ENCODE measurements at places on chromosomes 2 and 18. TPM values are rescaled to one million over a fixed set of nuclear protein-coding genes. Genes with fewer than 3 reads are reported as not detected.

Gene HOXD12
- not detected for total RNA-seq

Gene CLEC4F
- total RNA-seq = not detected

Gene LYG2
- not detected for total RNA-seq

Gene SLC5A7
- not detected for total RNA-seq

Gene CHAC2
- 5.0 TPM for total RNA-seq

Gene EFHD1
- 15.0 TPM for total RNA-seq

Gene STON1
- 1.7 TPM for total RNA-seq

Gene PJVK
- 14.6 TPM for total RNA-seq

Gene IL36A
- total RNA-seq = not detected

Gene IFIH1
- total RNA-seq = 4.7 TPM

Gene CGREF1
- total RNA-seq = 0.37 TPM

DNA sequence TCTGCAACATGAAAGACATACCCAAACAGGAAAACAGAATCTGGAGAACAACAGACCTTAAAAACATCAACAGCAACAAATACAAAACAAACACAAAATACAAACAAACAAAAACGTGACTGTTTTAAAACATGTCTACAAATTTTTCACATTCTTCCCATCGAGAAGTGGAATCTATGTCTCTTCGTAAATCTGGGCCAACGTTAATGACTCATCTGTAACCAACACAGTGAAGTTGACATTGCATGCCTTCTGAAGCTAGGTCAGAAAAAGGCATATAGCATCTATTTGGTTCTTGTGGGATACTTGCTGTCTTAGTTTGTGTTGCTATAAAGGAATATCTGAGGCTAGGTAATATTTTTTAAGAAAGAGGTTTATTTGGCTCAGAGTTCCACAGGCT, 269.0 kb upstream of the FBXO11 start:
- DNase-seq = no peak

DNA sequence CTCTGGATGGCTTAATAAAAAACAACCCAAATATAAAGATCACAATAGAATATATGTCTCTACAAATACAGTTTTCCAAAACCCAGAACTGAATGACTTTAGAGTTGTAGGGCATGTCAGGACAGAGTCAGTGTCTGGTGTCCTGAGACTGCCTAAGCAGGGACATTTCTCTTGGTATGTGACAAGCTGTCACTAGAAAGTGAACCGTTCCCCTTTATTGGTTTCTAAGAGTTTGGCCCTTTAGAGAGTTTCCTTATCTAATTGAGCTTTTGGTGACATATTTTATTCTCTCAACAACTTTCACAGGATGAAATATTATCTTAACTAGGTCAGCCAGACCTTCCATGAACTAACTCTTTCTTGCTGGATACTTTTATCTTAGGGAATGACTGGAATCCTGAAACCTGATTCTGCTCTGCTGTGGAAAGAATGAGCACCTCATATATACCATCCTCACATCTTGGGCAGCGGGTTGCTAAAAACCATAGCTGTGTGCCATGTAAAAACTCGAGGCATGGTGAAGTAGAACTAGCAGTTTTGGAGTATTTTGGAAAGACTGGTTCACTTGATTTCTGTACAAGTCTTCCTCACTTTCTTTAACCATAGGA, 54.8 kb downstream of the CAVIN2 start:
- no peak for DNase-seq

DNA sequence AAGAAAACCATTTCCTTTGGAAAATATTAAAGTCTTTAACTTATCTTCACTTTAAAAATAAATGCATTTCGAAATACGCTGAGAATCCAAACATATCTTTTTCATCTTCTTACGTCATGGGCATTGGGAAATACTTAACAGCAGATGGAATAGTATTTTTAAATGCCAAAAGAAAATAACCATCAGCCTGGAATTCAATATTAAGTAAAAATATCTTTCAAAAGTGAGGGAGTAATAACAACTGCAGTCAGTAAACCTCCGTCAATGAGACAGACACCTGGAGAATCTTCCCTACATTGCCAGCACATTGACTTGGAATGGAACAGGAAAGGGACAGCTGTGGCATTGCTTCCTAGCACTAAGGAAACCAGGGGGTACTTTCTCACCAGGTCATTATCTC, 290.4 kb upstream of the TNP1 start:
- DNase-seq = no peak

DNA sequence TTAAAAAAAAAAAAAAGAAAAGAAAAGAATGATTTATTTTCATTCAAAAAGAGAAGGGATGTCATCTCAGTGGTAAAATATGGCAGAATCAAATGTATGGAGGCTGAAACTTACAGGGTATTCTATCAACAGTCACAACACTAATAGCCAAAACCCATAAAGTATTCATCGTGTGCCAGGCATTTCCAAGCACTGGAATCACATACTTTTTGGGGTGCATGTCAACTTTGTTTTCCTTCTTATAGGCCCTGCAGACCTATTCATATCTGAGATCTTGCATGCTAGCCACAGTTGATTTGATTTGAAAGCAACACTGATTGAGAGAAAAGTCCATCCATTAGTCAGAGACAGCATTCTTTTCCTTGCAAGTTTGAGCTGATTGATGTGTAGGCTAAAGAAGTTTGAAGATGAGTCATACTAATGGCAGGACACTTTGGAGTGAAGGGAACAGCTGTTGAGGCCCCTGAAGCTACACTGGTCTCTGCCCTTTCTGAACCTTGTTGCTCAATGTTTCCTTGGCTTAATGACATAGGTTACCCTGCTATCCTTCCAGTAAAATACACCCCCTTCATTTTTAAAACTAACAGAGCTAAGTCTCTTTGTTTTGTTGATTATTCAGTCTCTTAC, 22.0 kb downstream of the KATNAL2 start:
- DNase-seq = no peak

- DNase-seq = no peak
These were observed 27.4 kb downstream of the RMP24 start for GRCh38 chr18:35999925-36000324.

DNA sequence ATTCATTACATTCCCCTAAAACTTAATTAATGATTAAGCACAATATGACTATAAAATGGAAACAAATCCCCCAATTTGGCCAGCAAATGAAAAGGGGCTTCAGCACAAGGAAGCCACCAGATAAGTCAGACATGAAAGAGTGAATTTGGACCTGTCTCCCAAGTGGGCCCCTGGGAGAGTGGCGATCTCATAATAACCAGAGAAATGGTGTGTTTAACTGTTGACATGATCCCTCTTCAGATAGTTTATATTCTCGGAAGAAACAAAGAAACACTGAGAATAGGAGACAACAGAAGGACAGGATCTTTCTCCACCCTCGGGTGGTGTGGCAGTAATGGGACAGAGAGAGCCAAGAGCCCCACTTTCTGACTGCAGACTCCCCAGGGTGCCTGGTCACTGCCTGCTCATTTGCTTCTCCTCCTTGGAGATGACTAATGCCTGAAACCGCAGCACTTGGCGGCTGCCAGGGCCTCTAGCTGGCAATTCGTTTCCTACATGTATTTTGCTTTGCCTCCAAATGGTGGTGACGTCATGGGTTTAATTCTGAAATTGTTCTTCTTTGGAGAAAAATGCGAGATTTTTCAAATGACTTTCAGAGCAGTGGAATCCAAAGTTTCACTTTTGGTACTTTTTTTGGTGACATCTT, 46.4 kb upstream of the SPP2 start:
- peak; percentile 85 for DNase-seq

DNA sequence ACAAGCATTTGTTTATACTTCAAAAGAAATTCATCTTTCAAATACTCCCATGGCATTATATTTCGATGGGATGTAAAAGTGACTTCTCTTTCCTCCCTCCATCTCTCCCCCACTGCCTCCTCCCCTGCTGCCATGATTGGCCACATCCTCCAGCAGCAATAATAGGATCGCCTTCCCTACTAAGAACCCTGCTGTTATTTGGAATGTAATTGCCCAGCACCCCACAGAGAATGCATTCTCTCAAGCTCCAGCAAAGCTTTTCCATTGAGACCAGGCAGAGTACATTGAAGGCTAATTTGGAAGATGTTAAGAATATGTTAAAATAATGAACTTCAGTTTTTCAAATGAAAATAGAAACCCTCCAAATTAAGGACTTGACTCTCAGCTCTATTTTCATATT, 375.4 kb upstream of the ACVR2A start:
- no peak for DNase-seq

DNA sequence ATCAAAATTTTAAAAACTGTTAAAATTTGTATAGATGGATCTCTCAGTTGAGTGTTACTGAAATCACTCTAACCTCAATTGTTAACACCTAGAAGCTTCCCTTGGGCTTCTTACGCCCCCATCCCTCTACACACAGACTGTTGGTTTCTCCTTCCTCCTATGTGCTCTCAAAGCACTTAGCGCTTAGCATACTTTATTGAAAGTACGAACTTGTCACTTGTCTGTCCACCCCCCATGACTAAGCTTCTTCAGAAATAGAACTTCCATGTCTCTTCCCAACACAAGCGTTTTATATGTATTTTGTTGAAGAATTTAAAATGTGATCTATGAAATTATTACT, 441 bp downstream of the MPHOSPH10 start:
- DNase-seq = no peak

- DNase-seq = no peak
These were observed 866.8 kb downstream of the DSC3 start for GRCh38 chr18:30175621-30176225.

GRCh38 chr2:42890791-42891355, 98.5 kb upstream of the HAAO start:
- no peak for DNase-seq

DNA sequence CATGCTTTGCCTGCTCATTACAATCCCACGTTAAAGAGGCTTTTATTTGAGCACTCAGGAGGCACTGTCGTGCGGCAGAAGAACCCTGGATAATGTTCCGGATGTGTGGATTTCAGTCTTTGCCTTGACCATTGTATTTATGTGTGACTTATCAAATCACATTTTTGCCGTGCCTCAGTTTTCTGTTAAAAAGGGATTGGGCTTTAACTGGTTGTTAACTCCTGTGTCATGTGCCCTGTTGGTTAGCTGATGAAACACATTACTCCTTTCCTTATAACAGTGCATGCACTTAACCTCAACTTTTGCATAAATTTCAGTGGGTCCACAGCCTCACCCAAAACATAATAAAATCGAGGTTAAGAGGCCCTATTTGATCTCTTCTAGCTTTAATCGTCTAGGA, 52.7 kb downstream of the NAB1 start:
- no peak for DNase-seq

- peak; percentile 44 for DNase-seq
These were observed 157.9 kb upstream of the TTC39C start for GRCh38 chr18:23856466-23857163.

DNA sequence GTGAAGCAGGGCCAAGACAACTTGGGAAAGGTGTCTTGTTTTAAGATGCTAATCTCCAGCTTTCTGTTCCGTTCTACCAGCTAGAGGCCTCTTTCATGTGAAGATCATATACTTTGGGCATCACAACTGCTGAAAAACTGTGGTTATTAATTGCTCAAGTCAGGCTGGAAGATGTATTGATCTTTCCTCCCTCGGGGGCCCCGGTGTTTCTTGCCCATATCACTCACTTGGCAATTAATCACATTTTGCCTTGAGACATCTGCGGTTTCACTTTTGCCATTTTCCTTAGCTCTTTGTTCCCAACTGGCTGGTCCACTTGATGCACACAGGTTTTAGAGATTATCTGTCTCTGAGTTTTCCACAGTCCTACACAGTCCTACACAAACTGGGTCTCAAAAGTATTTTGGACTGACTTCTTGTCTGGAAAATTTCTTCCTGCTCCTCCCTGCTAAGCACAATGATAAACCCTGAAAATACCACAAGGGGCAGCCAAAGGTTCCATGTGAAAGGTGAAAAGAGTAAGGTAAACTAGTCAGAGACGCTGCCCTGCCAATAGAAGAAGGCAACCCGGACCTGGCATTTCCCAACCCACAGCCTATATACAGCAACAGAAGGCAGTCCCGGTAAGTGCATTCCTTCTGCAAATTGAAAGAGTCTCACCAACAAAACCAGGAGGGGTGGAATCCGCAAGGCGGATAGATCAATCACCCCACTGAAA, 181.0 kb downstream of the AFF3 start:
- no peak for DNase-seq

DNA sequence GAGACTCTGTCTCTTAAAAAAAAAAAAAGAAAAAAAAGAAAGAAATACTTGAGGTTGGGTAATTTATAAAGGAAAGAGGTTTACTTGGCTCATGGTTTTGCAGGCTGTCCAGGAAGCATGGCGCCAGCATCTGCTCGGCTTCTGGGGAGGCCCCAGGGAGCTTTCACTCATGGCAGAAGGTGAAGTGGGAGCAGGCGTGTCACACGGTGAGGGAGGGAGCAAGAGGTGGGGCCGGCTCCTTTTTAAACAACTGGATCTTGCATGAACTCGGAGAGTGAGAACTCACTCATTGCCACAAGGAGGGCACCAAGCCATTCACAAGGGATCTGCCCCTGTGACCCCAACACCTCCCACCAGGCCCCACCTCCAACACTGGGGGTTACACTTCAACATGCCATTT, 30.6 kb downstream of the CYP26B1 start:
- no peak for DNase-seq

GRCh38 chr18:1968801-1969498, 602.4 kb downstream of the METTL4 start:
- no peak for DNase-seq

- no peak for DNase-seq
These were observed 108.9 kb downstream of the NEDD4L start for GRCh38 chr18:58152891-58153290.

DNA sequence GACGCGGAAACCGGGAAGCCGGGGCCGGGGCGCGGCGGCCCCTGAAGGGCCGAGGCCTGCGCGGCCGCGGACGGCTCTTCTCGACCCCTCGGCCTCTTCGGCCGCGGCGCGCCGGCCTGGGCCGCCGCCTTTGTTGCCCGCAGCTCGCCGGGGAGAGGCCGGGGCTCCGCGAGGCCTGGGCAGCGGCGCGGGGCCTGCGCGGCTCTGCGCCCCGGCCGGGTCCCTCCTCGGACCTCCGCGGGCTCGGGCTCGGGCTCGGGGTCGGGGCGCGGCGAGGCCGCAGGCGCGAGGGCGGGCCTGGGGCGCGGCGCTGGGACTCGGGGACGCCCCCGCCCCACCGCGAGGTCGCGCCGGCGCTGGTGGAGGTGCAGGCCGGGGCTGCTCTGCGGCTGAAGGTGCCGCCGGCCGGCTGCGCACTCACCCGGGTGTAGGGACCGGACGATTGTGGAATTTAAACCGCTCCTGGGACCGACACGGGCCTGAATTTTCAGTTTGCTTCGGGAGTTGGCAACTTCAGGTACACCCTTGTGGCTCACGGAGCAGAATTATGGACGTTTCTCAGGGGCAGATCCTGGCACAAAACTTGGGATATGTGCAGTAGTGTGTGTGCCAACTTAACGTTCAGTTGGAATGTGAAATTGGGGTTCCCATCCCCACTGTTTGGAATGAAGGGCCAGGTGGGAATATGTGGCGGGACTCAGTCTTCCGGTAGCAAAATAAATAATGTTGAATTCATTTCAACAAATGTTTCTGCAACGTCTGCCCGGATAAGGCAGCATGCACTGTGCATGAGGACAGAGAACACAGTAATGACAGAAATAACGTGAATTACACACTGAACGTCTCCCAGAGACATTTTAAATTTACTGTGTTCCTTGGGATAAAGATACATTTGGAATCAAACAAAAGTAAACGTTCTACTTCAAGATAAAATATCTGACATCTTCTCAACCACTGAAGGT, 787 bp downstream of the SOCS6 start:
- DNase-seq = peak; percentile 42

Measured in PC-9 (cell line).